ENCODE measurements at places on chromosomes 6 and 20.

DNA sequence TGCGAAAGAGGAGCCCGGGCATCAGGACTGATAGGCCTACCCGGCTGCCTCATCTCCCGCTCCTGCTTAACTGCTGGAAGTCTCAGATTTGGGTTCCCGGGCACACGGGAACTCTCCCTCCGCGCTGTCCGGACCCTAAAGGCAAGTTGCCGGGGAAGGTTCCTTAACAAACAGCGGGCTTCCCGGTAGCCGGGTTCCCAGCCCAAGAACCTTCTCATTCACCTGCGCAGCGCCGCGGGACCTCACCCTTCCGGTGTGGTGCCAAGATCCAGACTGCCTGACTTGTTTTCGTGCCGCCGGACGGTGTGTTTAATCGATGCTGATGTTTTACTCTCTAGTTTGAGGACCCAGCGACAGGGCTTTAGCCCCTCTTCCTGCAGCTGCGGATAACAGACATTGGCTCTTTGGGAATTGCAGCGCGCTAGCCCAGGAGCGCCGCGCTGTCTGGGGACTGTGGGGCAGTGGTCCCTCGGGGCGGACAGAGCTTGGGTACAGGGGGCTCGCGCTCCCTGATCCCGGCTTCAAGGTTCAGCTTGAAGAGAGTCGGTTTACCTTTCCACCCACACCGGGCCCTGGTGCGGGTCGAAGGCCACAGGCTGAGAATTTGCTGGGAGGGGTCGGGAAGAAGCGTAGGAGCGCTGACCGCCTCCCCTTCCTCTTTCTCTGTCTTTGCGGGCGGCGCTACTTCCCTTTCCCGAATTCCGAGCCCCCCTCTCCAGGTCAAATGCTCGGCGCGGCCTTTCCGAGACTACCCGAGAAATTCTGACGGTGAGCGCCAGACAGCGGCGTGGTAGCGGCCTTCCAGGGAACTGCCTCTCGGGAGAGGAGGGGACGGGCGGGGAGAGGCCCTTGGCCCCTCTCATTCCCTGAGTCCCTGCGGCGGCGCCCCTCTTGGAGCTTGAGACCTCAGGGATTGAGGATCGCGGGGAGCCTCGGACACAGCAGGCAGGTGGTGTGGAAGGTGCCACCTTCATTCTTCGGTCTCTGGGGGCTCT, 17.2 kb downstream of the ABT1 start:
- DNase-seq, result peak; percentile 29

GRCh38 chr6:81484251-81484650, 268.2 kb downstream of the TENT5A start:
- no peak for DNase-seq

GRCh38 chr6:155412335-155412734, 43.3 kb downstream of the NOX3 start:
- no peak for DNase-seq

DNA sequence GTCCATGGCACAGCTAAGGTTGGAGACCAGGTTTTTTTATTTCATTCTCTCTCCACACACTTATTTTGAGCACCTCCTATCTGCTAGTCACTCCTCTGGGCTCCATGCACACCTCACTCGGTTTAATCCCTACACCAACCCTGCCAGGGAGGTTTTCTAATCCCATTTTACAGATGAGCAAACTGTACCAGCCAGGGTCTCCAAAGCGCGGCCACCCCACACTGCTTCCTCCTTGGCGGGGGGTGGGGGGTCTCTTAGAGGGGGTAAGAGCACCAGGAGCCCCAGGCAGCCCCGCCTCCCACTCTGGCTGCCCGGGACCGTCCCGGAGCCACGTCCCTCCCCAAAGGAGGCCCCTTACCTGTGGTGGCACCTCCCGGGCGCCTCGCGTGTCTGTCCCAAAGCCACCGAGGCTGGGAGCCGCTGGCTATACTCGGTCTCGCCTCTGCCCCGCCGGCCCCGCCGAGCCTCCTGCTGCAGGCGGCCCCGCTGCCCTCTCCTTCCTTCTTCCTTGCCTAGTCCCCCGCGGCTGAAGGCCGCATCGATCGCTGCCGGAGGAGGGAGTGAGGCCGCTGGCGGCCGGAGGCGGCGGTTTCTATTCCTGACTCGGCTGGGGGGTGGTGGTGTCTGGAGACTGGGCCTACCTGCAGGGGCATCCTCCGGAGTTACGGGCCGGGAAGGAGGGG, at the start of gene KCNS1:
KCNS1 (minus strand) TSS at position 565 of the 683 bp plus-strand sequence. CDS start 1,891 bp downstream, outside the sequence.
- DNase-seq, result no peak

GRCh38 chr20:18722371-18722770, 91.2 kb upstream of the SCP2D1 start:
- no peak for DNase-seq

- DNase-seq, result no peak
Observed at GRCh38 chr6:39773782-39774181, 18.4 kb upstream of the DAAM2 start.

GRCh38 chr6:127298475-127298874, 31.8 kb downstream of the RNF146 start:
- no peak for DNase-seq

- DNase-seq, result no peak
Observed at GRCh38 chr20:17644451-17644850, 37.6 kb downstream of the RRBP1 start.

DNA sequence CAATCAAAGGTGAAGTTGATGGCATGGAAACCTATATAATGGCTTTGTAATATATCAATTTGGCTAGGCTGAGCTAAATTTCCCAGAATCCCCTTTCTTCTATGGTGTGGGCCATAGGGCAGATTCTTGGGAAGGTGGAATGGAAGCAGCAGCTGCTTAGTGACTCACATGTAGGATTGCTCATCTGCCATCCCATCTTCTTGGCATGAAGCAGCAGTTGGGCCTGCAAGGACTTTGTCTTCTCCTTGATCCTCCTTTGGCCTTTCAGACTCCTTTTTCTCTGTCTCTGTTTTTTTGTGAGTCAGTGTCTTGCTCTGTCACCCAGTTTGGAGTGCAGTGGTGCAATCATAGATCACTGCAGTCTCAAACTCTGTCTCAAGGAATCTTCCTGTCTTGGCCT, 52.6 kb upstream of the CEP162 start:
- DNase-seq, result no peak

DNA sequence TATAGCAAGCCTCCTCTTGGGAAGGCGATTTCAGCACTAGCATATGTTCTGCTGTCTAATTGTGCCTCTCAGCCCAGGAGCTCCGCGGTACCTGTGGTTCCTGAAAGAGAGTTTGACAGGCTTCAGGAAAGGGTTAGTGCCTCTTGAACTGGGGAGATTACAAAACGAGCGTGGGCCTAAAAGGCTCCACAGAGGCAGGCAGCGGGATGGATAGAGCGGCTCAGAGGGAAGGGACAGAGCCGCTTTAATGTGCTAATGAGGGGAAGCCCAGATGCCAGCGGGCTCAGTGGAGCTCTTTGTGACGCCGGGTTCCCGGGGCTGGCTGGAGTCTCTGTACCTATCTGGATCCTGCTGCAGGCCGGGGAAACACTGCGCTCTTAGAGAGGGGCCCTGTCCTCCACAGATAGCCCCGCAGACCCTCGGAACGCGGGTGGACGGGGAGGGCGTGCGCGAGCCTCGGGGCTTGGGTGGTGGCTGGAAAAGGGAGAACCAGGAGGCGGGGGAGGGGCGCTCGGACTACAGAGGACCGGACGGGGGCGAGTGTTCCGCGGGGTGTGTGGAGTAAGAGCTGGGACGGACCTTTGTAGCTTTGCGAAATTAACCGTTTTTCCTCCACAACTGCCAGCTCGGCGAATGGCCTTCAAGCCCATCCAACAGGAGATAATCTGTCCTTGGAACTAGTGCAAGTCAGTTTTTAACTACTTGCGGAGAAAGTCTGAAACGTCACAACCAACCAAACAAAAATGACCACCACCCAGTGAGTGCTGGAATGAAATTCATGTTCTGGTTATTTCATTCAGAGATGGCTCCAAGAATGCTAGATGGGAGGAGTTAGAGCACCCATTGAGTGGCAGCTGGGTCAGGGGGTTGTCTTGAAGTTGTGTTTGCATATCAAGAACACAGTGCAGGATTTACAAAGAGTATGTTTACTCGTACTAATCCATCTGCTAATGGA, 13.0 kb downstream of the SLC35F1 start:
- DNase-seq, result no peak

DNA sequence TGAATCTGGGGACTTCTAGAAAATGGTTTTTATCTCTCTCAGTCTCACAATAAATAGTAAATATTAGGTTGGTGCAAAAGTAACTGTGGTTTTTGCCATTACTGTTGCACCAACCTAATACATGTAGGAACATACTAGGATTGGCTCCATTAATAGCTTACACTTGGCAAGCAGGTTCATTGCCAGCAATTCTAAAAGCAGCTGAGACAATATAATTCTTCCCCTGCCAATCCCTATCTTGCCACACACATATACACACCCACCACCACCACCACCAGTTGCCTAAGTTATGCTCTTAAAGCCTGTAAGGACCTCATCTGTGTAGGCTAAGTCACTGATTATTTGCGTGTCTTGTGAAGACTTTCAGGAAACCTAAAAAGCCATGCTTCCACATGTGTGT, 145.1 kb downstream of the KIF16B start:
- DNase-seq, result no peak

DNA sequence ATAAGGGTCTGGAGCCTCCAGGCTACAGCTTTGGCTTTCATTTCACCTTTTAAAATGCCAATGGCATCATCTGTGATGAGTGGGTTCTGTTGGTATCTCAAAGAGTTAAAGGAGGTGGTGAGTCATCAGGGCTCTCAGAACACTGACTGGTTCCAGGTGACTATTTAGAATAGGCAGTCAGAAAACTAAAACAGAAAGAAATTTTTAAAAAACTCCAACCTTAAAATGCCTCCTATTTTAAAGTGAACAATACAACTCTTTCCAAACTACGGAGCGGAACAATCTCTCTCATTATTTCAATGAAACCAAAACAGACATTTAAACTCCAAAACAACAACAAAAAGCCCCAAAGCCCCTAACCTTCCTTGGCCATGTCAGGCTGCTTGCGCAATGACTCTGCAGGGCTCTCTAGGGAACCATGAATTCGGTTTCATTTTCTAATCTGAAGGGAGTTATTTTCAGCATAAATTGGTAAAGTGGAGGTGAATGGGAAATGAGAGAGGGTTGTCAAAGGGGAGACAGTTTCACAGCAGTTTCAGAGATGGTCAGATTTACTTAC, 194.9 kb downstream of the KIF6 start:
- no peak for DNase-seq

GRCh38 chr6:7725849-7726415, at the start of gene BMP6:
Gene BMP6, plus strand, starts transcription at chr6:7726099. Its CDS starts 857 bp downstream, at chr6:7726956.
- DNase-seq, result peak; percentile 60

DNA sequence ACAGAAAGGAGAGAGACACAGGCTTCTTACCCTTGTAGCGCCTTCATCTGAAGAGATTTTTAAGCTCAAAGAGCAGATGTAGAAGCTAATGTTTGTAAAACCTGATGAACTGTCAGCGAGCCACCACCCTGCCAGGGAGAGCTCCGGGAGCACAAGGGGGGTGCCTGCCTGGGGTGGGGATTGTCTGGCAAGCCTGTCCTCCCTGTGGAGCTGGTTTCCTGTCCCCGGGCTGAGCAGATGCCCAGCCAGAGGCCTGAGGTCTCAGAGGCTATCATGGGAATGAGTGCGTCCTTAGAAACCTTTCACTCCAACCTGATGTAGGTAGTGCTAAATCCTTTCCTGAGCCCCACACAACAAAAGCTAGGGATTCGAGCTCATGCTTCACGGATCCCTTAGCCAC, 41.9 kb upstream of the NR2E1 start:
- DNase-seq, result no peak

- no peak for DNase-seq
Observed at GRCh38 chr6:149176971-149177667, 140.4 kb upstream of the TAB2 start.

DNA sequence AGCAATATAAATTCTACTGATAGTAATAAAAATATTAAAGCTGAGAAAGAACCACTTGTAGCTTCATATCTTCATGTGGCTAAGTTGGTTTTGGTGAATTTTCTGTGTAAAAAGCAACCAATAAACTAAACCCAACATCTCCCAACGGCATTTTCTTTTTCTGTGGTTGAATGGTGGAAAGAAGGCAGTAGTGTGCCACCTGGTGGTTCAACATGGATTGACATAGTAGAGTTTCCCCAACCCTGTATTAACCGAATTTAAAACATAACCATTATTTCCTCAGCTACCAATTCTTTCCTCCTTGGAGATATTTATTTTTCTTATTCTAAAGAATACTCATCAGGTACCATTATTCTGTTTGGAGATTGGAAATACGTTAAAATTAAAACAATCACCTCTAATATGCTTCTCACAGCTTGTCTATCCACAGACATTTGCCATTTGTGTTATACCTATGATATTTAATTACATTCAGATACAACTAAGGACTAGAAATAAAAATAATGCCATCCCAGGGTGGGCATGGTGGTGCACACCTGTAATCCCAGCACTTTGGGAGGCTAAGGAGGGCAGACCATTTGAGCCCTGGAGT, 117.1 kb upstream of the EEF1E1 start:
- peak; percentile 4 for DNase-seq

DNA sequence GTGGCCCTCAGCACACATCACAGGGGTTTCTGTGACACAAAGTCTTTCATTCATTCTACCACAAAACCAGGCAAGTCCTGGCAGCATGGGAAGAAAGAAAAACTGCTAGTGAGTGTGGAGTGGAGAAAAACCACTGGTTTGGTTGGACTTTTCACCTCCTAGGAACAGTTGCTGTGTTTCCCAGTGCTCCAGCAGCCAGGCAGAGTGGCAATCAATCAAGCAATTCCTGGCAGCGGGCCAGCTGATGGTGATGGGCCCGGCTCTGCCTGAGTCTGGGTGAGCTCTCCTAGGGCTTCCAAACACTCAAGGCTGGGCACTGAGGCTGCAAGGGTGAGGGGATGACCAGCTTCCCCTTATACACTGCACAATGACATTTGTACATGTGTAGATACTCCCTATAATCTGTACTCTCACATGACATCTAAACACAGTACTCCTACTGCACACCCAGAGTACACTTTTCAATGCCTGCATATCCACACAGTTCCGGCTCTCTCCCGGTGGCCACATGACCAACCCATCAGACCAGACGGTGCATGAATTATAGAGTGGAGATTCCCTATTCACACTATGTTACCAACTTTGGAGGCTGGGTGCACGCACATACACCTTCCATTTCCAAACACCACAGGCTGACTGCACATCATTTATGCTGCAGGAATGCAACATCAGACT, 156.6 kb downstream of the UNC5CL start:
- no peak for DNase-seq

DNA sequence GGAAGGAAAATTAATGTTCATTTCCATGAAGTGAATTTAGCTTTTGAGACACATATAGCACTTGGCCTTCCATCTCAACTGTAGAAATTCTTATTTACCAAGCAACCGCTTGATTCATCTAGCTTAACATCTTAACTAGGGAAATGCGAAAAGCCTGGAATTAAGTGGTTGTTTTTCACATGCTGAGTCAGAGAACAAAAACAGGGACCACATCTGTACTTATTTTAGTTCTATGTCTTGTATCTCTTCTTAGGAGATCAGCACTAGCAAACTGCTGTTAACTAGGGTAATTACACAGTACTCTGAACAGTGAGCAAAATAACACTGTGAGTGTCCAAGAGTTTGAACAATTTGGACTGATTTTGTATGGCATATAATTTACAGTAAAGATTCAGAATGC, 590.9 kb upstream of the NRSN1 start:
- no peak for DNase-seq

All from stimulated activated CD4-positive, alpha-beta T cell treated with anti-CD3 and anti-CD28 coated beads, Interleukin-4, amount 100 ng/mL, for 1 hour (primary cell).